K562 (cell line): ENCODE measurements at places on chromosomes 6 and 20.

DNA sequence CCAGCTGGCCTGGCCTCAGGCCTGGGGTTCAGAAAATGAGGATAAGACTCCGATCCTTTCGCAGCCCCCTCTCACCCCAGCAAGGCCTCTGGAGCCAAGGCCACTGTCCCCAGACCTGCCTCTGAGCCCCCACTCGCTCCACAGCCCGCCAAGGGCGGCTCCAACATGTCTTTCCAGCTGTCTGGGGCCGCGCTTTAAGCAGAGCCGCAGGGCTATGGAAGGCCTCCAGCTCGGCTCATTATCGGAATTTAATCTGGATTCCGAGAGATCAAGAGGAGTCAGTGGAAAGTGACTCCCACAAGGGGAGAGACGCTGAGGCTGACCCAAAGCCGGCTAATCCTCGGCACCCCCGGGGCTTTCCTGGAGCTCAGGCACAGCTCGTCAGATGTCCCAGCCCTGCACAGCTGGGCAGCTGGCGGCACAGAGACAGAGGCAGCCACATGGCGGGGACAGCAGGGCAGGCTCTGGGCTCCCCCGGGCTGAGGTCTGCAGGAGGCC lies 41.8 kb downstream of the BMP7 start:
- DNase-seq: no peak

DNA sequence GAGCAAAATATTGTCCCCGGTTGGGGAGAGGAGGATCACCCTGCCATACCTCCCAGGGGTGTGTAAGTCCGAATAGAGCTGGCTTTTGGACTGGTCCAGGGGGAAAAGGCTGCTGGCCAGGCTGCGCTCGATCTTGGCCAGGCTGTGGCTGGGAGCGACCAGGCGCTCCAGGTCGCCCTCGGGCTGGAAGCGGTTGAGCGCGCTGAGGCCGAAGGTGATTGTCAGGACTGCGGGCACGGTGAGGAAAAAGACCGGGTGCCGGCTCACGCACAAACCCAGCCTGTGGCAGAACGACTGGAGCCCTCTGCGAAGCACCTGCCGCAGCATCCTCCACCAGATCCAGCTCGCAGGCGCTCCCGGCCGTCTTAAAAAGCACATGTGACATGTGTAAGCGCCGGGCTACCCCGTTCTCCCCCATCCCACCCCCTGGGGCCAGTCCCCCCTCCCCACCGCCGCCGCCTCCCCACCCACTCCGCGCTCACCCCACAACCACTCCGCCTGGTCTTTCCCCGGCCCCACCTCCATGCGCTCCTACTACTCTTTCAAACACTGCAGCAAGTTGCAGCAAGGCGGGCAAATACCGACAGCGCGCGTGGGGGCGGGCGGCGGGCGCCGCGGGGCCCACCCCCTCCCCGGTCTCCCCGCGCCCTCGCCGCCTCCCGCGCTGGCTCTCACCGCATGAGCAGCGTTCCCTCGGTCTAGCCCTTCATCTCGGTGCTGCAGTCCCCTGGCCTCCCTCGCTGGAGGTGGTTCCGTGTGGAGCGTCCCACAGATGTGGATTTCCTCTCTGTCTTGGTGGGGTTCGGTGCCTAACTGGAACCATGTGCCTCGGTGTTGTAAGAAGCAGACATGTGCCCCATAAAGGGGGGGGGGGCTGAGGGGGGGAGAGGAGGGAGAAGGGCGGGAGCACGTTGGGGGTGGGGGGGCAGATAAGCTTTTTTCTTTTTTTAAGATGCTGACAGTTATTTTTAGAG lies 42.4 kb downstream of the PTCHD4 start:
- DNase-seq: no peak

- no peak for DNase-seq
Observed at GRCh38 chr20:40686434-40686882, 2.6 kb downstream of the MAFB start.

GRCh38 chr6:52125572-52125971 lies 38.2 kb upstream of the PKHD1 start:
- no peak for DNase-seq

- DNase-seq: no peak
Observed at GRCh38 chr20:38032585-38033329, 499 bp downstream of the TTI1 start.

DNA sequence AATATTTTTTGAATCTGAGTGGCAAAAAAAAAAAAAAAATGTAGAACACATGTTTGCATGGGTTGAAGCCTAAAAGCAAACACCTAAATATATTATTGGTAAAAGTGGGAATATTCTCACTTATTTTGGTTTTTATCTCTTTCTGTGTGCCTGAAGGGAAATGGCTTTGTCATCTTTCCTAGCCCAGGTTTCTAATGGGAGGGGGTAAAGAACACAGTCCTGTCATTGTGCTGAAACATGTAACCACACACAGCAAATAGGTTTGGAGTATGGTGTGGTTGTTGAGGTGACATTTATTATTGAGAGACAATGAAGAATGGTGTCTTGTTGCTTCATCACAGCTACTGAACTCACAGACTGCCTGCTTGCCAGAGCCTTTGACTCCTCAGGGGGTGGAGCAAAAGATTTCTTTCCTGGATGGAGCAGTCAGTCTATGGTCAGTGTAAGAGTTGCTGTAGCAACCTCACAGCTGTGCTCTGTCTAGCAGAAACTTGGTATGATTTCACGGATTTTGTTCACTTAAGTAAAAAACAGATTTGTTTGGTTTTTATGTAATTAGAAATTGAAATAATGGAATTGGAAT lies 70.2 kb downstream of the CEP57L1 start:
- peak; percentile 36 for DNase-seq

DNA sequence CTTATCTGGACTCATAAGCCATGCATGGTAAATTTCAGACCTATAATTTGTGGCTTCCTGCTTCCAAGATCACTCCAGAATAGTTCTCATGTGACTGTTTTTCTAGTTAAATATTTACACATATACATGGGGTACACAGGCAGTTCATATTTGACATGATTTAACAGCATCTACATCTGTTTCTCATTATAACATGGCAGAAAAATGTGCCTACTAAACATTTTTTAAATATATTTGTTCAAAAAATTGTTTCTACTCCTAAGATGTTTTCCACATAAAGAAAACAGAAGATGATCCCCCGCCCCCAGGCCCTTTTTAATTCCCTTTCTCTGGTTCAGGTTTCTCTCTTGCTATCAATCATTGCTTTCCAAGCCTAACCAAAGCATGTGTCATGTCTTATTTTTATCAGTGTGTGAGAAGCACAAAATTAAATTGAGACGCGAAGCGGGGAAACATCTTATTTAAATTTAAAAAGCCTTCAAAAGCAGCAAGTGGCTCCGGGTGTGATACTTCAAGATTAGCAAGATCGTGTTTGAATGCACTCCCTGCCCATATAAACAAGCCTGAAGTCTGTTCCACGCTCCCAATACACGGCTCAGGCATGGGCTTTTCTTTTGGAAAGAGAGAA lies 37.3 kb downstream of the IPCEF1 start:
- DNase-seq: no peak

DNA sequence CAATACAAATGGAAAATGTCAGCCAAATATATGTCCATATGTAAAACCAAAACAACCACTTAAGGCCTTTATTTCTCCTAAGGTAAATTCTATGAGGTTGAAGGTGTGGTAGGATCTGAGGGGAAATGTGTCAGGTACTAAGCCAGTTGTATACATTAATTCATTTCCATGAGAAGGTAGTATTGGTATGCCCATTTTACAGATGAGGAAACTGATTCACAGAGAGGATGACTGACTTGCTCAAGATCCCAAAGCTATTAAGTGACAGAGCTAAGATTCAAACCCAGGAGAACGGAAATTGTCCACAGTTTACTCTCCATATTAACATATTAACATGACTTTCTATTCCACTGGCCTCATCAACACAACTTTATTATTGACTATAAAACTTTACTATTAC lies 64.1 kb upstream of the MAP7 start:
- DNase-seq: no peak

GRCh38 chr6:14880052-14880451 lies 365.8 kb upstream of the JARID2 start:
- DNase-seq: no peak

- DNase-seq: no peak
Observed at GRCh38 chr6:31586599-31587281, 663 bp downstream of the LST1 start.

GRCh38 chr20:47041396-47041899 lies 146.8 kb downstream of the EYA2 start:
- DNase-seq: peak; percentile 10

GRCh38 chr6:75266716-75267291 lies 17.8 kb downstream of the TMEM30A start:
- peak; percentile 48 for DNase-seq

DNA sequence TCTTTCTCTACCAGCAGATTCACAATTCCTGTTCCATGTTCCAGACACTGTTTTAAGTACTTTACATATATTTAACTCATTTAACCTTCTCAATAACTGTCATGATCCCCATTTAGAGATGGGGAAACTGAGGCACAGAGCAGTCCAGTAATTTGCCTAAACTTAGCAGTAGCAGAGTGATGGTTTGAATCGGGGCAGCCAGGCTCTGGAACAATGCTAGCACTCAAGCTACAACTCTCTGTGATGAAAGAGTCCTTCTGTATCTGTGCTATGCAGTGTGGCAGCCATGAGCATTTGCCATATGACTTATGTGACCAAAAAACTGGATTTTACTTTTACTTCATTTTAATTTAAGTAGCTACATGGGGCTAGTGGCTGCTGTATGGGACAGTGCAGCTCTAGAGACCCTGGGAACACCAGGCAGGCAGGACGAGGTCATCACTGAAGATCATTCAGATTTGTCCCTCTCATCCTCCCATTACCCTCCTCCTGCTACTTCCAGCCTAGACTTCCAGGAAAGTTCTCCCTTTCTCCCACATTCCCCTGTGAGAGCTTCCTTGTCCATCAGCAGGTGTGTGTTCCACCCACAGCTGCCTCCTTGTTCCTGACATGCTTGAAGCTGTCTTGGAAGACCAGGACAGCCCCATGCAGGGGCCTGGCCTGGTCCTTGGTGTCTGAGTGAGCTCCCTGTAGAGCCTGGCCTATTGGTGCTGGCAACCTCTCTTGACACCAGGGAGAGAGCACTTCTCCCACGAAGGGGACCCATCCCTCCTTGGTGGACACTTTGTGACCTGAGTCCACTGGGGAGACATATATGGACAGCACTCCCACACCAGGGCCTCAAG lies 157.0 kb downstream of the MRPL14 start:
- no peak for DNase-seq

GRCh38 chr6:146337376-146337775 lies 206.3 kb upstream of the RAB32 start:
- no peak for DNase-seq

- no peak for DNase-seq
Observed at GRCh38 chr20:37757550-37757949, 63.7 kb downstream of the CTNNBL1 start.

- DNase-seq: no peak
Observed at GRCh38 chr6:56242346-56242745, 5.0 kb downstream of the COL21A1 start.
